ENCODE measurements at places on chromosomes 5 and 9.

GRCh38 chr5:175820230-175820629, 51.1 kb upstream of the CPLX2 start:
- no peak for DNase-seq

DNA sequence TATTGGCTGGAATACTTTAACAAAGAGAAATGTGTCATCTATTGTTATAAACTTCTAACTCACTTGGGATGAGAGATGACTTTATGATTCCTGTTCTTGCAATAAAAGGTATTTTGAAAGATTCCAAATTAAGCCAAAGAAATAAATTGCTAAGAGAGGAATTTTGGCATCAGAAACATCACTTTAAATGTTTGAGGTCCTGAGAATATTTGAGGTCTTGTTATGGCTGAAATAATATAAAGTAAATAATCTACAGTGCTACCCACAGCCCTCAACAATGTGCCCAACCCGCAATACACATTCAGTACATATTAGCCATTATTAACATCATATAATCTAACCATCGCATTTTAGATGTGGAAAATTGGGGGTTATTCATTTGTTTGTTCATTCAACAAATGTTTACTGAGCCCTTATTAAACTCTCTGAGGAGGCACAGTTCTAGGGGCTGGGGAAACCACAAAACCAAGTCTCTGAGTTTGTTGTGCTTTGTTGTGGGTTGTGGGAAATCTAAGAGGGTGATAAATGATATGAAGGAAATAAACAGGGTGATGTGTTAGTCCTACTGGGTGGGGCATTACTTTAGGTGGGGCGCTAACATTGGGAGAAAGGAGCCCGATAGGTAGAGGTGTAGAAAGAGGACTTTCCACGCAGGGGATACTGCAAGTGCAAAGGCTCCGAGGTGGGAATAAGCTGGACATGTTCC, 135.2 kb upstream of the CLINT1 start:
- DNase-seq, result no peak

DNA sequence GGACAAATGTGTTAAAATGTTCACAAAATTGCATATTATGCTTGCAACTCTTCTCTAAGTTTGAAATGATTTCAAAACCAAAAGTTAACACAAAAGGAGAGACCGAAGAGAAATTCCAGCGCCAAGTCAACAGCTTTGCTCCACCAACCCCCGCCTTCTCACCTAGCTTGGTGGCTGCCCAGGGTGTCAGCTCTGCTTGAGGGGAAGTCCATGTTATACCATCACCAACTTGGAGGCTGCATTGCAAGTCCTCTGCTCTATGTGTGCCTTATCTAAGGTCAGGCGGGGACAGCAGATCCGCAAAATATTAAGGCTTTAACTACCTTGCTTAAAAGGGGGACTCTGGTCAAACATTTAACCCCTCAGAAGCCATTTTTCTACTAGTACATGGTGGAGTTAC, 14.6 kb downstream of the CCNJL start:
- DNase-seq, result no peak

DNA sequence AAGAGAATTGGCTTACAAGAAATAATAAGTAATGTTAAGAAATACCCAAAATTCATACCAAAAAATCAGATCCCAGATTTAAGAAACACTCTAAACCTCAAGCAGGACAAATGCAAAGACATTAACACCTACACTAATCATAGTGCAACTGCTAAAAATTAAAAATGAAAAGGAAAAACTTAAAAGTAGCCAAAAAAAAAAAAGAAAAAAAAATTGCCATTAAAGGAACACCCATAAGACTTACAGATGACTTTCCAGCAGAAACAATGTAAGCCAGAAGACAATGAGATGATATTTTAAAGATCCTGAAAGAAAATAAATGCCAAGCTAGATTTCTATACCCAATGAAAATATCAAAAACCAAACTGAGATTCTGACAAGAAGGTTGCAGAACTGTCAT, 101.5 kb downstream of the DENND1A start:
- DNase-seq, result no peak

- no peak for DNase-seq
Measured at GRCh38 chr5:115170134-115170928, 623 bp upstream of the TRIM36 start.

- DNase-seq, result no peak
Measured at GRCh38 chr9:123426406-123426805, 70.4 kb downstream of the CRB2 start.

GRCh38 chr5:139893873-139894272, 98.3 kb downstream of the PSD2 start:
- DNase-seq, result no peak

DNA sequence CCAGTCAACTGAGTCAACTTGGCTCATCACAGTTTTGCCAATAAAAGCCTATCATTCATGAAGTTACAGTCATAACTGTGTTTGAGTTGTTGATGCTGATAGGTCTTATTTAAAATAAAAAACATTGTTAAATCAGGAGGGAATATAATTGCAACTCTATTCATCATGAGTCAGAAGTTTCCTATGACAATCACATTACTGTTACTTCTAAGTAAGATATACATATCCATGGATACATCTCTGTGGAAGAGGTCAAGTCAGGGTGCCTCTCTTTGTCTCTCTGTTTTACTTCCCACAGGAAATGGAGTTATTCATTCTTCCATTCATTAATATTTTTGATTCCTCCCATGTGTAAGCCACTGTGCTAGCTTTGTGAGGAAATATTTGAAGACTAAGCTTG, 2015.4 kb upstream of the WWC1 start:
- DNase-seq, result no peak

DNA sequence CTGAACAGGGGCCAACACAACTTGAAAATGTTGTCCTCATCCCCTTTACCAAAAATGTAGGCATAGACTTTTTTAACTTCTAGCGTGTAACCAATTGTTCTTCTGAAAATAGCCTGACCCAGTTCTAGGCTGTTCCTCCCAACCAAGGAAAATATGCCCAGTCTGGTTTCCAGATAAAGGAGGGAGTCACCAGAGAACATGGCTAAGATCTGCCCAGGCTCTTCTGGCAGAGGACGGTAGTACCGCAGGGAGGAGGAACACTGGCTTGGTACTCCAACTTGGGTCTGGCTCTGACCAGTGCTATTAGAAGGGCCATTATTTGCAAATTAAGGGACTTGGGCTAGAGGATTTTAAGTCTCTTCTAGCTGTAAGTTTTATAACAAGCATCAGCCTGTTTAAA, 63.1 kb downstream of the GRAMD2B start:
- DNase-seq, result no peak

DNA sequence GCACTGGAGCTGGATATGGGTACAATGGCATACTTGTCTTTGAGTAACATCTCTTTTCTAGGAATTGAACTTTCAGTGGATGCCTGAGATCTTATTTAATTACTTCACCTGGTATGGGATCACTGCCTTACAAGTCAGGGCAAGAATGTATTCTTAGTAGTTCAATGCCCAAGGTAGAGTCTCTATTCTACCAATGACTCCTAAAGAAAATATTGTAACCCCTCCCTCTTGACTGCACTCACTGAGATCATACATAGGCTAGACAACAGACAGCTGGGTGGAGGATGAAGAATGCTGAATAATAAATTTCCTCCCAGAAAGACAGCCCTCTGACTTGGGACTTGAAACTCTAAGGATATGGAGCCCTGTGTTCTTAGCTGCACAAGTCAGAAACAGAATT, 1216.3 kb upstream of the ACO1 start:
- no peak for DNase-seq

- DNase-seq, result peak; percentile 22
Measured at GRCh38 chr5:84028093-84028492, 307.4 kb upstream of the HAPLN1 start.

GRCh38 chr5:72722792-72723452, 93.5 kb upstream of the TNPO1 start:
- no peak for DNase-seq

GRCh38 chr5:133357758-133358157, 254.6 kb downstream of the FSTL4 start:
- no peak for DNase-seq

- no peak for DNase-seq
Measured at GRCh38 chr5:143462431-143462830, 58.9 kb upstream of the NR3C1 start.

GRCh38 chr9:101650142-101650541, 55.4 kb upstream of the PPP3R2 start:
- no peak for DNase-seq

DNA sequence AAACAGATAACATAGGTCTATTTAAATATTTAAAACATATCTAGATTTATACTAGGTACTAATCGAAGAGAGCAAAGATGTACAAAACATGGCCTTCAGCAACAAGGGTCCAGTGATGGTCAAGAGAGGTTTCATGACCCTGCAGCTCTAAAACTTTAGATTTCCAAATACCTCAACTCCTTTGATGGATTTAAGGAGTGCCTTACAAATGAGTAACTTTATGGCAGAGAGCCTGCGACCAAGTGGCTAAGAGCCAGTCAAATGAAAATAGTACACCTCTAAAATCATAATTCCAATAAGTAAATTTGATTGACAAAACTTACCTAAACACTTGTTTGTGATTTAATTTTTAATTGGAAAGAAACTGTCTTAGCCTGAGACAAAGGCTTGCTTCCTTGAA, 4.7 kb upstream of the SH3RF2 start:
- DNase-seq, result no peak

GRCh38 chr5:88727705-88728313, 155.2 kb downstream of the MEF2C start:
- DNase-seq, result no peak

DNA sequence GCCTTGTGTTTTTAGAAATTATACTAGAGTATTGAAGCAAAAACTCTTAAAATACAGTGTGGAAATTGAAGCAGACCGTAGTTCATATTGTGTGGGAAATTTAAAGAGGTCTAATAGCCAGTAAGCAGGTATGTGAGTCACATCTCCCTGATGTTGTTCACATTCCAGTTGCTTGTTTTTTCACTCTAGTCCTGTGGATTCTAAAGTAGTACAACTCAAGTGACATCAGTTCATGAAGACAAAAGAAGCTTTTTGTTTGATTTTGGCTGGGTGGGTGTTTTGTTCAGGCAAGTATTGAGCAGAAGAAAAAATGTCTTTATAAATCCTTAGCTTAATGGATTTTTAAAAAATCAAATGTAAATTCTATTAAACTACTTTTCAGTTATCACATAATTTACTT, 216.2 kb downstream of the MAN2A1 start:
- no peak for DNase-seq

DNA sequence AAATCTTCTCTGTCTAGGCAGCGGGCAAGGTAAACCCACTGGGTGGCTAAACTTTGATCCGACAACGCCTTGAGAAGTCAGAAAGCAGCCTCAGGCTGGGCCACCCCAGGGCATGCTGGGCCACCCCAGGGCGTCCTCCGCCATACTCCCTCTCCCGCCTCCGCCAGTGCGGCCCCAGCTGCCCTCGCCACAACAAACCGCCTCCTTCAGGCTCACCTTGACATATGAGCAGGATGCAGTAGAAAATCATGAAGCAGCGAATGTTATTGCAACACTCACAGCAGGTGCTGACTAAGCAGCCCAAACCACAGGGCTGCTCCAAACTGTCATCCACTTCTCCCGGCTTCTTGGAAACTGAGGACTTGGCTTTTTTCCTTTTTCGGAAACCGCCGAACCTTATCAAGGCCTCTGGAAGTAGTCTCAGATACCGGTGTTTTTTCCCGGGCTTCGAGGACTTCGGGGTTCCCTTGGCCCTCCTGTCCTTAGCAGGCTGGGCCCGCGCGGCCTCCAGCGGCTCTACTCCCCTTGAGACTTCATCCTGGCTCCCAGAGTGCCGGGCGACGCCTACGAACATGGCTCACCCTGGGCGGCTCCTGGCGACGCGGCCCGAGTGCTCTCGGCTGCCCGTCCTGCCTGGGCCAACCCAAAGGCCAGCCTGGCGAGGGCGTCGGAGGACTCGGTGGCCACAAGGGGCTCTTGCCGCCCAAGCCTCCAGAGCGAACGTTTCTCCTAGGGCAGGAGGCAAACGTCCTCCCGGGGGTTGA, at the start of gene SLCO6A1:
Gene SLCO6A1 (minus strand): TSS at position 731 of the 764 bp plus-strand sequence. CDS start 157 bp downstream, at position 574.
- DNase-seq, result no peak

DNA sequence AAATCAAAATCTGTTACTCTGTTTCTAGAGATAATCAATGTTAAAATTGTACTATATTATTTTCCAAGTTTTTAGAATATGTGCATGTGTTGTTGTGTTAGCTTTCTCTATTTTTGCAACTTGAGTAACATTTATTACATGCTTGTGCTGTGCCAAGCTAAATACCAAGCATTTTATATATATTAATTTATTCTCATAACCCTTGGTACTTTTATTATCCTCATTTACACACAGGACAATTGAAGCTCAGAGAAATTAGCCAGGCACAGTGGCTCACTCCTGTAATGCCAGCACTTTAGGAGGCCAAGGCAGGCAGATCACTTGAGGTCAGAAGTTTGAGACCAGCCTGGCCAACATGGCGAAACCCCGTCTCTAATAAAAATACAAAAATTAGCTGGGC, 254.0 kb upstream of the DMRT1 start:
- no peak for DNase-seq

DNA sequence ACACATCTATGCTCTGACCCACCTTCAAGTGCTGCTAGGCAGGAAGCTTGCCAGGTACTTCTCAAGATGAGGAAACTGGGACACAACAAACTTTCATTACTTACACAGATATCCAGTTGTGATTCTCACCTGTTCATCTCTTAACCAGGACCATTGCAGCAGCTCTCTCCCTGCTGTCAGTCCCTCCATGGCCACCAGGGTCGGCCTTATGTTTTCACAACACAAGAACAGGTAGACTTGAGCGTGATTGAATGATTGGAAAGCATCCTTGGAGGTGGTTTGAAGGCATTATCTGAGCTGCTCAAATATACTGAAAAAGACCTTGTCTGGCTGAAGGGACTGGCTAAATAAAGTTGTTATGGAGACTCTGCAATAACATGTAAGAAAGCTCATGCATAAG, 94.4 kb downstream of the MTREX start:
- no peak for DNase-seq

GRCh38 chr9:83209188-83209731, 146.3 kb upstream of the RASEF start:
- DNase-seq, result no peak

GRCh38 chr9:133597316-133597957, 11.8 kb downstream of the FAM163B start:
- no peak for DNase-seq

GRCh38 chr5:172573986-172574870, 66.8 kb upstream of the NEURL1B start:
- no peak for DNase-seq

- no peak for DNase-seq
Measured at GRCh38 chr5:407051-407450, 35.9 kb upstream of the EXOC3 start.

GRCh38 chr9:114098021-114098935, 814 bp downstream of the KIF12 start:
- no peak for DNase-seq

GRCh38 chr5:61306531-61307131, 25.4 kb upstream of the ZSWIM6 start:
- no peak for DNase-seq

- no peak for DNase-seq
Measured at GRCh38 chr9:97387504-97387886, 24.4 kb upstream of the TDRD7 start.

DNA sequence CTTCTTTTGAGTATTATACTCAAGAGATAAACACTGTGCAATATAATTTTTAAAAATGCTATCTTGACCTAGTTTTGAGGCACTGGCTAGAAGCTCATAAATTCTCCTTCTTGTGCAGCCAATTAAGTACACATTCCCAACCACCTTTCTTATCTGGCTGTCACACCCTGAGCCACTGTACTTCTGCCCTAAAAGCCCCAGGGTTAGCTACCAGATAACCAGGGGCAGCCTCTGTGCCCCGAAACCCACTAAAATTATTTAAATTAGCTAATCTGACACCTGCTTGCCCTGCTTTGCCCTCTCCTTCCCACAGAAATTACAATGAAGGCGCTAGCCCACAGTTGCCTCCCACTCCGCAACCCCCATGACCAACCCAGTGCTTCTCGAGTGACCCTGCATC, 597.3 kb upstream of the TYRP1 start:
- DNase-seq, result no peak

Data from glomerular endothelial cell (primary cell).